Cerebellar cortex (tissue), 1 donor: ENCODE measurements at places on chromosomes 6 and 20.

DNA sequence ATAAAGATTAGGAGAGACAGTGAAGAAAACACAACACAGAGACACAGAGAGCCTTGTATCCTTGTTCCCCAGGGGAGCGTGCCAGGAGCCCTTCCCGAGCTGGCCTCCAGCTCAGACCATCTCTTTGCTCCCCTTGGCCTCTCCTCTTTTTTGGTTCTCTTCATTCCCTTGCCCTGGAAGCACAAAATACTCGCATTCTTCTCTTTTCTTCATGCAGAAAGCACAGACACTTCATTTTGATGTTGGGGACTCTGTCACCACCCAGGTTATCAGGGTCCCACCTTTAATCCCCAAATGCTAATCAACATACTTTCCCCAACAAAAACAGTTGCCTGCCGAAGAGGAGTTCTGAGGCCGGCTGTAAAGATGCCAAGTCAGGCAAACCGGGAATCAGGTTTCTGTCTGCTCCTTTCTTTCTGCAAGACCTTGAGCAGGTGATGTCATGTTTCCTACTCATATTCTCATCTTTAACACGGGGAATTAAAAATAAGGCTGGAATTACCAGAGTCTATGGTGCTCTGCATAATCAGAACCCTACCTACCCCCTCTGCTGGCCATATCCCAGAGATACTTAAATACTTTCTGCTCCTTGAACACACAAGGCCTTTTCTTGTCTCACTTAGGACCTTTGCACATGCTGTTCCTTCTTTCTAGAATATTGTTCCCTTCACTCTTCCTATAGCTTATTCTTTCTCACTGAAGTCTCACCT lies 21.7 kb downstream of the TGM6 start:
- DNase-seq, result peak; percentile 4

- no peak for DNase-seq
Measured at GRCh38 chr6:54083287-54083686, 28.0 kb upstream of the MLIP start.

DNA sequence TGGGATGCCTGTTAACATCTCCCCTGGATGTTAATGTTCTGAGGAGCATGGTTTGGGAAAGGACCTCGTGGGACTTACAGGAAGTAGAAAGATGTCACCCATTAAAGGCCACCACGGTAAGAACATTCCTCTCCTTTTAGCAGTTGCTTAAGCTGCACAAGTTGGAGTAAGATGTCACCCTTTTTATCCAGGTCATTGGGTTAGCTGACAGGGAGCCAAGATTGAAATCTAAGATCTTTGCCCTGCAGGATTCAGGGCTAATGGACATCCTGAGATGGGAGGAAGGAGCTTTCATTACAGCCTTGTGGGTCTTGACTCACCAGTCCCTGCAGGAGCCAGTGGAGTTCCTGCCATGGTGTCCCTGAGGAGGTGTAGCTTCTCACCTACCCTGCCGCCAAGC lies 22.1 kb downstream of the PABPC1L start:
- DNase-seq, result no peak

DNA sequence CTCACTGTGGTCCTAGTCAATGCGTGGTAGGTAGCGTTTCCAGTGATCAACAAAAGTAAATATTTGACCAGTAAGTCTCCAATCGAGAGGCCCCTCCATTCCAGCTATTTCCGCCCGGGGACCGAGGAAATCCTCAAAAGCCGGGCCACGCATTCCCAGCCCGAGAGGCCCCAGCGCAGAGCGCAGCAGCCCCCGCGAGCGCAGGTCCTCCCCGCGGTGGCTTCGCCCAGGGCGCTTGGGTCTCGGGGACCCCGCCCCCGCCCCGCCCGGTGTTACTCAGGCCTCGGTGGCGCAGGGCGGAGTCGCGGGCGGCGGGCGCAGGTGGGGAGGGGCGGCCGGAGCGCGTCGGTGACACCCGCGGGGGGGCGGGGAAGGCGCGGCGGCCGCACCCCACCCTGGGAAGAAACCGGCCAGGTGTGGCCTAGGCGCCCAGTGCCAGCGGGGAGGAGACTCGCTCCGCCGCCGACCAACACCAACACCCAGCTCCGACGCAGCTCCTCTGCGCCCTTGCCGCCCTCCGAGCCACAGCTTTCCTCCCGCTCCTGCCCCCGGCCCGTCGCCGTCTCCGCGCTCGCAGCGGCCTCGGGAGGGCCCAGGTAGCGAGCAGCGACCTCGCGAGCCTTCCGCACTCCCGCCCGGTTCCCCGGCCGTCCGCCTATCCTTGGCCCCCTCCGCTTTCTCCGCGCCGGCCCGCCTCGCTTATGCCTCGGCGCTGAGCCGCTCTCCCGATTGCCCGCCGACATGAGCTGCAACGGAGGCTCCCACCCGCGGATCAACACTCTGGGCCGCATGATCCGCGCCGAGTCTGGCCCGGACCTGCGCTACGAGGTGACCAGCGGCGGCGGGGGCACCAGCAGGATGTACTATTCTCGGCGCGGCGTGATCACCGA lies at the start of gene DSP:
DSP (plus strand) TSS at position 497 of the 890 bp plus-strand sequence; CDS start at position 742, 245 bp downstream.
- DNase-seq, result peak; percentile 49

GRCh38 chr20:20037960-20038359 lies 14.3 kb downstream of the CRNKL1 start:
- DNase-seq, result no peak

DNA sequence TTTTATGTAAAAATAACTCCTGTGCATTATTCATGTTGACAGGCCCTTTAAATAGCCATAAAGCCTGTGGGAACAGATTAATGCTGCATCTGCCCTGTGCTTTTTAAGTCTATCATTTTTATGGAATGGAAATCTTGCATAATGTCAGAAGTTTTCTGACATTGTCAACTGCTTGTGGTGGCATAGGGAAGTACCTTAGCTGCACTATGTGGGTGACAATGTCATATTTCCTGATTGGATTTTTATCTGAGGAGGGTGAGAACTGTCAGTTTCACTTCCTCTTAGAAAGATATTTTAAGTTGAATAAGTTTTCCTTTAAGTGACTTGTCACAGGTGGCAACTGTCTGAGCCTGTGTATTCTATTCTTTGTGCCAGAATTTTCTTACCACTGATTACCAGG lies 267.9 kb downstream of the PLCB1 start:
- no peak for DNase-seq

DNA sequence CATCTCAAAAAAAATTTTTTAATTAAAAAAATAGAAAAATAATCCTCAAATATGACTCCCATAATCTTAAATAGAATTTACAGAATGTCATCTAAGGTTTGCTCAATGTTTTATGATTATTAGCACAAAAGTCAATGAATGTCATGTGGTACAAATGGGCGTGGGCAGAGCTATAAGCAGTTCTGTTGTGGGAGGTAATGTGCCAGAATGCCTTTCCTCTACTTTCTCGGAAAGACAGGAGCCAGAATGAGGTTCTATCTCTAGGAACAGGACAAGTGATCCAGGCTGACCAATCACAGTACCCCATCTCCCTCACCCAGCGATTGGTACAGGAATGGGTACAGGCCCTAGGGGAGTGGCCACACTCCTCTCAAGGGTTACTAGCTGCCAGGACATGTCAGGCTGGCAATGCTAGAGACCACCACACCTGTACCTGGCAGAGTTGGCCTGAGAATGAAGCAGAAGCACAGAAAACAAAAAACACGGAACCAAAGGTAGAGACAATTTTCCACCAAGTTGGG lies 15.1 kb downstream of the RALGAPA2 start:
- DNase-seq, result no peak

GRCh38 chr6:145601397-145601796 lies 133.9 kb downstream of the EPM2A start:
- DNase-seq, result no peak

DNA sequence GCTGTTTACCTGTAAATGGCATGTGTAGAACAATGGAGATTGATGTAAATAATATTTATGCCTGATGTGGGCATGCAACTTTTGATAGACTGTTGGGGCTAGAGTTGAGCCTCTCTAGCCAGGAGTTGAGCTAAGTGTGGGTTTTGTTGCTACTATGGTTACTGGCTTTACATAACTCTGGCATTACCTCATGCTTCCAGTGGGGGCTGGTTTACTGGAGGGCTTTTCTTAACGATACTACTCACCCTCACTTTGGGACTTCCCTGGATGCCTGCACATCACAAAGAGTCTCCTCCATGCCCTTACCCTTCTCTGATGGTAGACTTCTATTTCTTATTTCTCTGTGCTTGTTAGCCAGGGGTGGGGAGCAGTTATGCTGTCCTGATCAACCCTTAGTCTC lies 524.6 kb upstream of the CDH4 start:
- DNase-seq, result no peak

- no peak for DNase-seq
Measured at GRCh38 chr6:161017766-161018564, 26.4 kb downstream of the MAP3K4 start.

DNA sequence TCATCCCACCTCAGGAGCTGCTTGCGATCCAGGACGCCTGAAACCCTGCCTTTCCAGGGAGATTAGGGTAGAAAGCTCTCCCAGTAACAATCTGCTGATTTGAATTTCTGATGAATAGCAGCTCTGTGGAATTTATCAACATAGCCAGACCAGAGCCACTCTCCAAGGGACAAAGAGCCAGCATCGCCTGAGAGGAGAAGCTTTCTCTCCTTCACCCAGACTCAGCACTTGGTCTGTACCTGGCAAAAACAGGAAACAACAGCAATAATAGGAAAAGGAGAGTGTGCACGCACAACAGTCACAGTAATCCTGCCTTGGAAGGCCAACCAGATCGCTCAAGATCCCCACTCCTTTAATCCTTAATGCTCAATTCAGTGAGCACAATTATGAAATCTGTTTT lies 22.3 kb upstream of the ROS1 start:
- DNase-seq, result peak; percentile 12

DNA sequence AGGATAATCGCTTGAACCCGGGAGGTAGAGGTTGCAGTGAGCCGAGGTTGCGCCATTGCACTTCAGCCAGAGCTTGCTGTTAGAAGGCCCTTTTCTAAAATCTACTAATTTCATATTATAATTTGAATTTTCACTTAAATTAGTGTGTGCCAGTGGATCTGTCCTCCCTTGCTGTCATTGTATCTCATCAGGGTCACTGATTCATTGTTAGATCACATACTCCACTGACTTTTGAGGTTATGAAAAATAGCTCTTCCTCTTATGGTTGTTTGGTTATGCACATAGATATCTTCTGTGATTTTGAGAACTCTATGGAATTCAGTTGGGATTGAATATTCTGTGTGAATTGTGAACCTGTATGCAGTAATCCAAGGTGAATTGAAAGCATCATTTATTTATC lies 53.1 kb upstream of the TULP4 start:
- DNase-seq, result no peak

GRCh38 chr6:131519670-131520436 lies 53.2 kb upstream of the ARG1 start:
- DNase-seq, result no peak

DNA sequence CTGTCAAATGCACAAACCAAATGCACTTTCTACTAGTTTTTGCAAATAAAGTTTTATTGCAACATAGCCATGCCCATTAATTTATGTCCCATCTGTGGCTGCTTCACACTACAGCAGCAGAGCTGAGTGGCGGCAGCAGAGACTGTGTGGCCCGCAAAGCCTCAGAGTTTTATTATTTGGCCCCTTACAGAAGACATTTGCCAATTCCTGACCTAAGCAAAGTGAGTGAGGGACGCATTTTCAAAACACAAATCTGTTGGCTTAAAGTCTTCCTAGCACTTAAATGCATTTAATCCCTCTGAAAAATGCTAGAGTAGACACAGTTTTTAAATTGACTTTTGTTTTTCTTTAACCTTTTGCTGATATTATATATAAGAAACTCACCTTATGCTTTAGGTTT lies 126.4 kb downstream of the PHACTR3 start:
- DNase-seq, result no peak

GRCh38 chr6:11795403-11795802 lies 16.8 kb upstream of the ADTRP start:
- no peak for DNase-seq

GRCh38 chr6:168212362-168212761 lies 107.2 kb downstream of the DACT2 start:
- DNase-seq, result no peak

DNA sequence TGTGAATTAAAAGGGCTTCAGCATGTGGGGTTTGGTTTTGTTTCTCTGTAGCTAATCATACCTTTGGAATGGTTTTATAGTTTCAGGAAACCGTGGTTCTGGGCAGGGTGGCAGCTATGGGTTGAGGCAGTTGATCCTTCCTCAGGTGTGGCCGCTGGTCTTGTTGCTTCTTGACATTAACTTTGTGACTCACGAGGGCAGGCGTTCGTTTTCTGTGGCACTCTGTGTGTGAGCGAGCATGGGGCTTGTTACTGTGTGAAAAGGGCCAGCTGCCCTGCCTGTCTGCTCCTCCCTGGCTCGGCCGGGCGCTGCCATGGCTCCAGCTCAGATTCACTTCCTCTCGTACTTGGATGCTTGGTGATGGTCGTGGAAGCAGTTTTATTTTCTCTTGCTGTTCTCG lies 16.2 kb downstream of the DNAJC5 start:
- peak; percentile 67 for DNase-seq

- no peak for DNase-seq
Measured at GRCh38 chr20:32909896-32910571, 51.3 kb downstream of the EFCAB8 start.
